ENCODE measurements at places on chromosomes 5 and 9.

- DNase-seq, result no peak
These were observed 93.8 kb downstream of the ZNF354C start for GRCh38 chr5:179153921-179154345.

- DNase-seq, result no peak
These were observed 250.1 kb downstream of the CEMIP2 start for GRCh38 chr9:71518045-71518827.

- peak; percentile 44 for DNase-seq
These were observed at the start of gene NEK6 for GRCh38 chr9:124257844-124258606. NEK6 (plus strand) TSS chr9:124257949; CDS start chr9:124301965, 44,016 bp downstream.

DNA sequence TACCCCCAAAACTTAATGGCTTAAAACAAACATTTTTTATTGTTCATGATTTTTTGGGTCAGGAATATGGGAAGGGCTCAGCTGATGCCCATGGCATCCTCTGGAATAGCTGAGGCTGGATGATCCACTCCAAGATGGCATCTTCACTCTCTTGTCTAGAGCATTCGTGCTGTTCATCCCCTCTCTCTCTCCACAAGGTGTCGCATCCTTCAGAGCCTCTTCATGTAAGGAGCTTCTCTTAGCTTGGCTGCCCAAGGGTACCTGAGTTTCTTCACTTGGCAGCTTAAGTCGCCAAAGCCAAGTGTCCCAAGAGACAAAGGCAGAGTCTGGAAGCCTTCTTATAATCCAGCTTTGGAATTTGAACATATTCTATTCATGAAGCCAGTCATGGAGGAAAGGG is 294.7 kb downstream of the CHSY3 start:
- DNase-seq, result peak; percentile 40

DNA sequence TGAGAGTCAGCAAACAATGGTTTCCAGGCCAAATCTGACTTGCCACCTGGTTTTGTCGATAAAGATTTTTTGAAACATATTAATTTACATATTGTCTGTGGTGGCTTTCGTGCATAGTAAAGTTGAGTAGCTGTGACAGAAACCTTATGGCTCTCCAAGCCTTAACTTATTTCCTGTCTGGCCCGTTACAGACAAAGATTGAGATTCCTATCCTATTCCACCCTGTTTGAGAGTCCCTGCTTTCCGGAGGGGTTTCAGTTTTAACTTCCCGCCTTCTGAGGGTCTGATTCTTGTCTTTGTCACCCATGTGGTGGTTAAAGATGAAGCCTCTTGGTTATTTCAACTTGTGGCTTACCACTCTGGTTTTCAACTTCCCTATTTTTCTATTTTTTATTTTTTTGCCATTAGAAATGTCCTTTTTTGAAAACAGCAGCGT is 11.4 kb downstream of the OTULIN start:
- DNase-seq, result peak; percentile 66

DNA sequence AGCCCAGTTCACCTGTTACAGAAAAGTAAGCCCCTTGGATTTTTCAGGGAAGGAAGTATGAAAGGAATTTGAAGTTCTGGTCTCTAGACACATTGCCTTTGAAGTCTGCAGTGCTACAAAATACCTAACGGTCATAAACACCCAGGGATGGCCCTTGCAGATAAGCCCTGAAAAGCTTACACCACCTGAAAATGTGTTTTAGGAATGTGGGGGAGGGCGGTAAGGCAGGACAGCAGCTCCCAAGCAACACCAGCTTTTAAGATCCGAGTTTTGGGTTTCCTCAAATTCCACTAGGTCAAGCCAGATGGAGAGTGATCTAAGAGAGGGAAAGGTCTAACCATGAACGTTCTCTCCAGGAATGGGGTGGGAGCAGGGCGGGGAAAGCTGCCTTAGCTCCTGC is 114.1 kb upstream of the PANK3 start:
- no peak for DNase-seq

- DNase-seq, result no peak
These were observed 324.5 kb downstream of the ARRDC3 start for GRCh38 chr5:91058575-91058974.

- DNase-seq, result no peak
These were observed 636.0 kb downstream of the NR2F1-AS1 start for GRCh38 chr5:92944903-92945604.

- DNase-seq, result no peak
These were observed 209.7 kb downstream of the DIRAS2 start for GRCh38 chr9:90432951-90433350.

DNA sequence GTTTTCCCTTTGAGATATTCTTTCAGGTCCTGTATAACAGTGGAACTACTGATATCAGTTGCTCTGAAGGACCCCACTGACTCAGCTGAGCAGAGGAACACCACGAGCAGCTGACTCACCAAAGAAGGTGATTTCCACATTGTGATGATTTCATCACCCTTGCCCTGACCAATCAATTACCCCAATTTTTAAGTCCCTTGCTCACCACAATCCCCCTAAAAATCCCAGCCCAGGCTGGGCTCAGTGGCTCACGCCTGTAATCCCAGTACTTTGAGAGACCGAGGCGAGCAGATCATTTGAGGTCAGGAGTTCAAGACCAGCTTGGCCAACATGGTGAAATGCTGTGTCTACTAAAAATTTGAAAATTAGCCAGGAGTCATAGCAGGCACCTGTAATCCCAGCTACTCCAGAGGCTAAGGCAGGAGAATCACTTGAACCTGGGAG is 125.3 kb upstream of the ABCA1 start:
- no peak for DNase-seq

- no peak for DNase-seq
These were observed 38.9 kb upstream of the FOXB2 start for GRCh38 chr9:76980566-76980965.

DNA sequence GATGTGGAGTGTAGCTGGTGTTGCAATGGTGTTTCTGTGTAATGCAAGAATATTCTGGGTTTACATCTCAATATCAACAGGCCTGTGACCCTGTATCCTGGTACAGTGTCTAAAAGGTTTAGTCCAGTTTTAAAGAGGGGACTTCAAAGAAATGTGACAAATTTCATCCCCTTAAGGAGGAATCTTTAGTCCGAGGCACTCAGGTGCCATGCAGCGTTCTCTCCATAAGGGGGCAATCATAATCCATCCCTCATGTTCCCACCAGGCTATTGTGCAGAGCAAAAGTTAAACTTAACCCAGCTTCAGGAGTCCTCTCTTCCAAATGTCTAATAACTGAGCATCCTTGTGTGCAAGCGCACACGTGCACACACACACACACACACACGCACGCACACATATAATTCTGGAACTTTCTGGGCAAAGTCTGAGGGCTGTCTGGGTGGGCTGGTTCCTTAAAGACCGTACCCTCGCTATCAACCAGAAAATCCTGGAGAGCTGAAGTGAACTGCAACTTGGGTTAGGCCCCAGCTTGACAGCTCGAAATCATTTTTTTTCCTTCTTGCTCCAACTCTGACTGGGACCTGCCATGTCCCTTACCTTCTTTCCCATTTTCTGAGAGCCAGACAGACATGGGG is 46.0 kb downstream of the CRB2 start:
- peak; percentile 72 for DNase-seq

- DNase-seq, result no peak
These were observed 12.0 kb upstream of the ARSB start for GRCh38 chr5:78997090-78997489.

DNA sequence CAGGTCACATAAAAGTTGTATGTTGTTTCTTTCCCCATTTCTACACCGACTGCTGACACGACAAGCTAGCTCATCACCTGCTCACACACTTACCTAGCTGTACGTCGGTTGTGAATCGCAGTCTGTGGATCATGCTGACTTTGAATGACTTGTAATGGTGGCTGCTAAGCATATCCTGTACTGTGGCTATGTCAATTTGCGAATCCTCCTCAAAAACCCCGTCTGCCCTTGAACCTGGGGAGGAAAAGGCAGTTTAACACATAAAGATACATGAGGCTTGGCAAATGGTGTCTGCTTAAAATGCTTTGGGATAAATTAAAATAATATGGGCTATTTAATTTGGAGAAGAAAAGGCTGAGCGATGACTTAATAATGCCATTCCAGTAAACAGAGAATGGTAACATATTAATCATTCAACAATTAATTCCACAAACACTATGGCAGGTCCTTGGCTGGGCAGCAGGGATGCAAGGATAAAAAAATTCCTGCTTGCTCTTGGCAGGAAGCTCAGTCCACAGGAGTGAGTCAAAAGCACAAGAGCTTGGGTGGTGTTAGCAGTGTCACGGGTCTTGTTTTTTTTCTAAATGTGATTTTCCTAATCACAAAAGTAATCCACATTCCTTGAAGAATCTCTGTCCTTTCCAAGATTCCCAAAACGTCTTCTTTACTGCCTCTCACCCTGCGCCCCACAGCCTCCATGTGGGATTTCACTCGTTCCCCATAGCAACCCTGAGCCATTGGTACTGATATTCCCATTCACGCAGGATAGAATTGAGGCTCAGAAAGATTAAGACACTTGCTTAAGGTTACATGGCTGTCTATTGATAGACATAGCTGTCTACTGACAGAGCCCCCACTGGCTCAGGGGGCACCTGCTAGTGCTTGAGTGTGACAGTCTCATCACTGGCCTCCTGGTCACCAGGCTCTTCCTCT is 222.4 kb downstream of the MAPKAP1 start:
- no peak for DNase-seq

DNA sequence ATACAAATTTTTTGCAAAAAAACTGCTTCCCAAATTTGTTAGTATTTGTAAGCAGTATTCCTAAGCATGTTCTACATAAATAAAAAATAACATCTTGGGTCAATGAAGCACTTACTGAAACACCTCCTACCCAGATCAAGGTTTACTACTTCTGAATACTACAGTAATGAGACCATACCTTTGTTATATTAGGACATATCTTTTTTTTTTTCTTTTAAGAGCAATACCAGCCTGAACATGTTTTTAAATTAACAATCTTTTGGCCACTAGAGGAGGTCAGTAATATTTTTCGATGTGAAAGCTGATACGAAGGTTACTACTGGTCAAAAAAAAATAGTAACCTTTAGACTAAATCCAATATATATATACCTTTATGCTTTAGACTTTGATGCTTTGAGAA is 72.7 kb downstream of the CERT1 start:
- no peak for DNase-seq

DNA sequence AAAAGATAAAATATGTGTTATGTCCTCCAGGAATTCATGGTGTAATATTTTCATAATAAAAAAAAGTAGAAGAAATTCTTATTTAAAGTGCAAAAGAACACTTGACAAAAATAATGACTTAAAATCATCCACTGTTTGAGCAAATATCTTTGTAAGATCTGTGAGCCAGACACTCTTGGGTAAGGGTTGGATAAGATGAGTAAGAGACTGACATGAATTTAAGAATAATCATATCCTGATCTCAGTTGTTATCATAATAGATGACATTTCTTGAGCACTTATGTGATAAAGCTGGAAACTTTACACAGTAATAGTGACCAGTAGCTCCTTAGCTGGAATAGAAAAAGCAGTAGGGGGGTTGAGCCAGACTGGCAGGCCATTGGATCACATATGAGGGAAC is 40.0 kb upstream of the ADRB2 start:
- DNase-seq, result no peak

GRCh38 chr5:173144200-173145176 is at the start of gene BNIP1:
BNIP1 (plus strand) TSS chr5:173144531; CDS start chr5:173144546, 15 bp downstream.
- peak; percentile 97 for DNase-seq

DNA sequence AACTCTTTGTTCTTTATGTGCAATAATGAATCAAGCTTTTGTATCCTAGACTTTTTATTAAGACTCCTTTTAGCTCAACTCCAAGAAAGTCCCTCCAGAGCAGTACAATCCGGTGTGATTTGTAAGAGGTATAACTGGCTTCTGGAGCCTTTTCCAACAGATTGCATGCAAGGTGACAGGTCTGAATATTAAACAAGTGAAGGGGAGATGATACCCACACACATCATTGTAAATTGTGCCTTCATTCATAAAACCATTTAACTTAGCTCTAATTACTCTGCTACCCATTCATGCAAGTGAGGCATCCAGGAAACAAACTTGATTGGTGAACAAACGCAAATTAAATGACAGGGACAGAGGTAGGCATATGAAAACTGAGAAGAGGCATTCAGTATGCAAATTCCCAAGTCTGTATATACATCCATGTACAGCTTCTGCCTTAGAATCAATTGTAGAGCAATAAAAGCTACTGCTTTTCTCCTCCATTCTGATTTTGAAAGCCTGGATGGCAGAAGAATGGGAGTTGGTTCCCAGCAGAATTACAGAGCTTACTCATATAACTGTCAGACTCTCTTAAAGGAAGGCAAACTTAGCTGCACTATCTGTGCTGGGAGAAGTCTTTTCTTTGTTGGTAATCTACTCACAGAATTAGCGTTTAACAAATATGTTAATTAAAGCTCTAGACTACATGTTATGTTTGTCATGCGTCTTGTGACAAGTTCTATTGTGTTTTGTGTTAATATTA is 261.0 kb upstream of the CDH6 start:
- no peak for DNase-seq

DNA sequence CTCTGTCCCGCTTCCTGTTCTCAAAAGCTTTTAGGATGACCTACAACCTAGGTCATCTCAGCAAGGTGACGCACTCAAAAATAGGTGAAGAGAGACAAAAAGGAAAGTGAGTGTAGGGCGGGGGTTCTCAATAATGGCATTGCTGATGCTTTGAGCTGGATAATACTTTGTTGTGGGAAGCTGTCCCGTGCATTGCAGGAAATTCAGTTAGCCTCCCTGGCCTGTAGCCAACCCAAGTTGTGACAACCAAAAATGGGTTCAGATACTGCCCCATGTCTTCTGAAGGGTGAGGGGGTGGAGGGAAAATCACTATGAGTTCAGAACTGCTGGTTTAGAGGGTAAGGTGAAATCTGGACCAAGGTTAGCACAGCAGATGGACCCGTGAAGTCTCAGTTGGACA is 151.4 kb downstream of the MAST4 start:
- no peak for DNase-seq

GRCh38 chr9:136249877-136250559 is 4.4 kb upstream of the QSOX2 start:
- no peak for DNase-seq

- no peak for DNase-seq
These were observed 78.7 kb downstream of the NRG2 start for GRCh38 chr5:139964266-139964993.

- DNase-seq, result no peak
These were observed 847.0 kb downstream of the TLE1 start for GRCh38 chr9:80842389-80842788.

DNA sequence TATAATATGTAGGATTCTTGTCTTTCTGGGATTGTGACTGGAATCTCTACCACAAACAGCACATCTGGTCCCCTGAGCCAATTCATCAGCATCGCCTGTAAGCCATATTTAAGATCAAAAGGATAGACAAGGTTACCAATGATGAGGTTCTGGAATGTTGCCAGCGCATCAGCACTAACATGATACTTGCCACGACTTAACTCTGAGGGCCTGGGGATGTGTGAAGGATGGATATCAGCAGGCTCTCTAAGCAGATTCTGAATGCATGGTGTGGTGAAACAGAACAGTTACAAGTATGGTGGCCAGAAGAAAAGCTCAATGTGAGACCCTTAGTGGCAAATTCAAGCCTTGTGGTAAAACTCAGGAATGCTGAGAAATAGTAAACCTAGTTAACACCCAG is 143.0 kb downstream of the XRCC4 start:
- DNase-seq, result no peak

DNA sequence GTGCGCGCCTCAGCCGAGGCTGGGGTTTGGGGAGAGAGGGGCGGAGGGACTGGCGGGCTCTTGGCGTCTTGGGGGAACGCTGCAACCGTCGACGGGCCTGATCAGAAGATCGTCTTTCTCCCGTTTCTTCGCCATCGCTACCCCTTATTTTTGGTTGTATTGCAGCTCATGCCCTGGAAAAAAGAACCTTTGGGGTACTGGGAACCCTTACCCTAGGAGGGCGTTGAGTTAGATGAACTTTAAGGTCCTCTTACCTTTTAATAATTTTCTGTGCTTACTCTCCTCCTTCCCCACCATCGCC is 719 bp downstream of the PAIP2 start:
- DNase-seq, result no peak

- DNase-seq, result no peak
These were observed 367.3 kb upstream of the PAPPA start for GRCh38 chr9:115786321-115786720.
